Activated T-cell treated with anti-CD3 and anti-CD28 coated beads, Interleukin-2, amount 50 U/mL, for 72 hours (primary cell): ENCODE measurements at places on chromosomes 3 and 15.

DNA sequence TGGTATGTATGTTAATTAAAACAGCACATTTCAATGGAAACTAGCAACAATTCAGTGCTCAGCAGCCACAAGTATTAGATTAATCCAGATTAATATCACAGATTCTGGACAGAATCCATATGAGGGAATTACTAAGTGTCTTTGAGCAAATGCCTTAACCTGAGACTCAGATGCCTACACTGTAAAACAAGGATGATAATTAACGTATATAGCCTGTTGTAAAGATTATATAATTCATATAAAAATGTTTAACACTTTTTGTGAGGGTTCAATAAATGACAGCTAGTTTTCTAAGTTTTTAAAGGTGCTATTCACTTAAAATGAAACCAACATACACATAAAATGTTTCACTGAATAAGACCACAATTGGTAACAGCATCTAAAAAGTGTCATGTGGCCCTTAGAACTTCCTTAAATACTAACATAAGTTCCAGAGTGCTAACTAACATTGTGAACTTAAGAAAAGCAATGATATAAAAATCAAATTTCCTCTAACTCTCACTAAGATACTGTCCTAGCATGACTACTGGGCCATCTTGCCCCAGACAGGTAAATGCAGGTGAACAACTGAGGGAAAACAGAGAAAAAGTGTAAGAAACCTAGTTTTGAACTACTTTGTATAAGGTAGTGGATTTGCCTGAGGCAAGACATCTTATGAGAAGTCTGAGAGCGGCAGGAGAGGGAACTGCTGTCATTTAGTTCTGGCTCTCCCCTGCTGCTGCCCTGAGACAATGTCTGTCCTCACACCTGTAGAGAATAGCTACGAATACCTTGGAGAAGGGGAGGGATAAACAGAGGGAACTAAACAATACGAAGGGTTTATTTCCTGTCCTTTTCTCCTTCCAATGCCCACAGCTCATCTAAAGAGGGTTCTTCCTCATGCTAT lies 151.3 kb downstream of the ADAM10 start:
- H3K36me3 ChIP-seq, result peaks cover 12% of the 10 kb centered on the region
- no peak overlapping the region for H3K4me3 ChIP-seq
- no peak for DNase-seq
- no peaks in the 10 kb centered on the region for H3K27me3 ChIP-seq

DNA sequence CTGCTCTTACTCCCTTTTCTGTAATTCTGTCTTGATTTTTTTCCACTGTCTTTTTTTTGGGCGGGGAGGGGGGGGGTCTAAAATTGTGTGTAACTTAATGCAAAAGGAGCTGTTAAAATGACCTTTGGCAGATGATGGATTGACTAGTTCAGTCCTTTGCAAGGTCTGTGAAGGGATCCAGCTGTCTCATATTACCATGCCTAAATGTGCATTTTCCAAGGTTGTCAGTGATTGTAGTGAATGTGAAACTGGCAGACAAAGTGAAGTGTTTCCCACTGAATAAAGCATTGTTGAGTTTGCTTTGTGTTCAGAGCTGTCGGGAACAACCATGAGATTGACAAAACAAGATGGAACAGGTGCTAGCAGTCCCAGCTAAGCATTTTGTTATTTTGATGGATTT lies 110.1 kb upstream of the SKOR1 start:
- no peak for DNase-seq
- H3K4me1 ChIP-seq, result no peaks in the 10 kb centered on the region
- peaks cover 3% of the 10 kb centered on the region for H3K36me3 ChIP-seq
- H3K4me3 ChIP-seq, result no peak overlapping the region

- H3K36me3 ChIP-seq, result no peaks in the 10 kb centered on the region
- no peak overlapping the region for H3K27ac ChIP-seq
- peaks cover 4% of the 10 kb centered on the region for H3K27me3 ChIP-seq
Observed at GRCh38 chr3:113228498-113229286, 17.3 kb downstream of the BOC start.

DNA sequence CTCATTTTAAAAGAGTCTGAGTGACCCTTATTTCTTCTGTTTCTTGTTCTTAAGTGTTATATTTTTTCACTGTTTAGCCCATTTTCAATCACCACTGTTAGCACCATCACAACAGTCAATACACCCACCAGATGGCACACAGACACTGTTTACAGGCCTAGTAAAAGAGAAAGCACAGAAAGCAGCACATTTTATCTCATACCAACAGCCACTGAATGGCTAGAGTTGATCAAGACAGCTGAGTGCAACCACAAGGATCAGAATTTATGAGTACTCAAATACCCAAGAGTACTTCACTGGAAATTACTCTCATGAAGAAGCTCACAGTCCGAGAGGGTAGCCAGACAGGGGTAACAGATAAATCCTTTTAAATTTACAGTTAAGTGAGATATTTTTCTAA lies 127.0 kb downstream of the TFDP2 start:
- H3K27ac ChIP-seq, result peak overlapping the region; percentile 7
- H3K36me3 ChIP-seq, result no peaks in the 10 kb centered on the region
- no peak for DNase-seq
- H3K4me3 ChIP-seq, result no peak overlapping the region
- no peaks in the 10 kb centered on the region for H3K27me3 ChIP-seq

DNA sequence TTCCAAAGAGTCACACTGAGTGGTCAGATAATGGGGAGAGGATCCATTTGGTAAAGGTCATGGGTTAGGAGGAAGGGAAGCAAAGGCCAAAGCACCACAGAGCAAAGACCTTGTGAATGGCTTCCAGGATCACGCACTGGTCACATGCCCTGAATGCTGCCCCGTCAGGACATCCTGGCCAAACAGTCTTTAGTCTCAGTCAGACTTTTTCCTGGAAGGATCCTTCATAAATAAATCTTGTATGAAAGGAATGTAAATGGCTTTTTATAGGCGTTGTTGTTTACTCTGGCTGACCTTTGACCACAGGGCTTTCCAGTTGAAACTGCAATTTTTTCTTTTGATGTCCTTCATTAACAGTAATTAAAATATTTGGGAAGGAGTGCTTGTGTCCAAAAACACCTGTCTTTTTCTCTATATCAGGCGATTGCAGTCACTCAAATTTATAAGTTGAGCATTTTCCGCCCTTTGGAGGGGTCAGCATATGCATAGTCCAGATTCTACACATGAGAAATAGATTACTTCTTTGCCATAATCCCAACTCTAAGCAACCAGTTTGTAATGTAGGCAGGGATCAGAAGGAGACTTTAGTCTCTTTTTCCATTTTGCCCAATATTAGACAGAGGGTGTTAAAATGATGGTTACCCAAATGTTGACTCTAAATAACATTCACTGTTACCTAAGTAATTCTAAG lies 48.4 kb downstream of the CHAC1 start:
- H3K36me3 ChIP-seq, result peaks cover 7% of the 10 kb centered on the region
- peak overlapping the region; percentile 16 for H3K27ac ChIP-seq
- no peaks in the 10 kb centered on the region for H3K27me3 ChIP-seq
- no peaks in the 10 kb centered on the region for H3K4me1 ChIP-seq

DNA sequence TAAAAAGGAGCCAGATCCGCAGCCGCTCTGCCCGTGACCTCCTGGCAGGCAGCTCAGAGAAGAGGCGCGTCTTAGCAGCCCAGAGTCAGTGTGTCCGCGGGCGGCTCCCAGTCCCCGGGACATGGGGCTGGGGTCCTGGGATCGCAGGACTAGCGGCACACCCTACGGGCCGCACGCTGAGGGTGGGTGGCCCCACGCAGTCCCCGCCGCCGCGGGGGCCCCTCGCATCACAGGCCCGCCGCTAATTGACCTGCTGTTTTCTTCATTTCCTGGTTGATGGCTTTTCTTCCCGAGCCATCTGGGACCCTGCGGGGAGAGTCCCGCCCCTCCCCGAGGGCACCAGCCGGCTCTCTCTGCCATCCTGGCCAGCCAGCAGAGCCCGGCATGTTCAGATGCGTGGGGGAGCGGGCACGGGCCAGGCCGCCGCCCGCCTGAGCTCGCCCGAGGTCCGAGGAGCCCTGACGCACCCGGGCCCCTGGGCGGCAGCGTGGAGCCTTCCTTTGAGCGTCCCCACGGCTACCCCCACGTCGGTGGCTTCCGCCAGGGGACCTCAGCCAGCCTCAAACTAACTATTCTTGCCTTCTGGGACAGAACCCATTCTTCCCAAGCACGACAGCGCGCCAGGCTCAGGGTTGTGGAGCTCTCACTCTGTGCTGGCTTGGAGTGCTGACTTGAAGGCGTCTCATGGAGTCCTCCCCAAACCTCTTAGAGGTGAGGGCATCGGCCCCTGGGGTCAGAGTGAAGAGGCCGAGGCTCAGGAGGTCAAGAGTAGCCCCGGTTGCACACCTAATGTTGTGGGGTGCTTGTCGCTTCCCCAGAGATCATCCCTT lies 34.6 kb upstream of the CACNA2D3 start:
- no peak overlapping the region for H3K4me3 ChIP-seq
- H3K4me1 ChIP-seq, result no peaks in the 10 kb centered on the region
- no peak overlapping the region for H3K27ac ChIP-seq
- no peaks in the 10 kb centered on the region for H3K36me3 ChIP-seq
- peaks cover 29% of the 10 kb centered on the region for H3K27me3 ChIP-seq

DNA sequence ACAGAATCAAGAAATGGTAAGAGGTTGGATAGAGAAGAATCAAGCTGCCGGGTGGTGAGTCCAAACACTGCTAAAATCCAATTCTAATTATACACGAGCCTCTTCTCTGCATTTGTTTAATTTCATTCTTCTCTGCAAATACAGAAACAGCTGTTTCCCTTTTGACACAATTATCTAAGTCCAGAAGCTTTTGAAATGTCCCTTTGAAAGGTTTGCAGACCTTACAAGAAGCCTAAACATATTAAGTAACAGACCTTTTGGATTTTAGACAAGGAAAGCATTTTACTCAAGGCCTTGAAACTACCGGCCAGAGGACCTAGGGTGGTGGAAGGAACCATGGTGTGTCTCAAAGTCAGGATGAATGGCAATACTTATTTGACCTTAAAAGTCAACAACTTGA lies 403.8 kb upstream of the ADAMTS9 start:
- H3K36me3 ChIP-seq, result no peaks in the 10 kb centered on the region
- no peak overlapping the region for H3K27ac ChIP-seq
- no peaks in the 10 kb centered on the region for H3K27me3 ChIP-seq
